ENCODE measurements at places on chromosomes 7 and 10.

DNA sequence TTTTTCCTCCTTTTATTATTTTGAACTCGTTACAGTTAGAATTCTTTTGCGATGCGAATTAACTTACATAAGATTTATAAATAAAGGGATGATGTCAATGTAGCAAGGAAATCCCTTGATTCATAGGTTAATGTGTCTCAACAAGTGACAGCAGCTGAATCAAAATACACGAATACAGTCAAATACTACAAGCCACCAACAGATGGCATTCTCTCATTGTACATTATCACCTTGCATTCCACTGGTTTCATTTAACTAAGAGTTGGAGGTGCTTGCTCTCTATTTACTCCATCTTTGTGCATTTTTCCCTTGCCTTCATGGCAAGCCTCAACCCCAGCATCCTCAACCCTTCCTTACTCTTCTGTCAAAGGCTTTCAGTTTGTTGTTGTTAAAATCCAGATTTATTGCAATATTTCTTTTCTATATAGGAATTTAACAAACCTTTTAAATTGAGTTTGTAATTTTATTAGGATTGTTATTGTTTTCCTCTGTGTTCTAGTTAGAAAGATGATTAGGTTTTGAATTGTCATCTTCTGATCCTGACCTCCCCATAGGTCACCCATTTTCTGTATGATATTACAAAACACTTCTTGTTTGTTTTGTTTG is 78.3 kb downstream of the SLC25A40 start:
- DNase-seq = peak; percentile 3

DNA sequence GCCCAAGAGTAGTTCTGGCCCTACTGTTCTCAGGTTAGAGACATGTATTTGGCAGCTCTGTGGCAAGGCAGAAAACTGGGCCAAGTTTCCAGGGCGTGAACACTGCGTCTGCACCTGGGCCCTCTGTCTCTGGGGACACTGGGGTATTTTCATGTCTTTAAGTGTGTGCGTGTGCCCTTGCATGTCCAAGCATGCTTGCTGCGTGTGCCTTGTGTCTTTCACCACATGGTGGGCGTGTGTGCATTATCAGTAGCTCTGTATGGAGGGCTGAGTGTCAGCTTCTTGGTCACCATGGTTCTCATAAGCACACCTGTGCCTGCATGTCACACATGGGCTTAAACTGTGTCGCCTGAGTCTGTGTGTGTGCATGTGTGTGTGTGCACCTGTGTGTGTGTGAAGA is 69.3 kb downstream of the HIPK2 start:
- DNase-seq = no peak

DNA sequence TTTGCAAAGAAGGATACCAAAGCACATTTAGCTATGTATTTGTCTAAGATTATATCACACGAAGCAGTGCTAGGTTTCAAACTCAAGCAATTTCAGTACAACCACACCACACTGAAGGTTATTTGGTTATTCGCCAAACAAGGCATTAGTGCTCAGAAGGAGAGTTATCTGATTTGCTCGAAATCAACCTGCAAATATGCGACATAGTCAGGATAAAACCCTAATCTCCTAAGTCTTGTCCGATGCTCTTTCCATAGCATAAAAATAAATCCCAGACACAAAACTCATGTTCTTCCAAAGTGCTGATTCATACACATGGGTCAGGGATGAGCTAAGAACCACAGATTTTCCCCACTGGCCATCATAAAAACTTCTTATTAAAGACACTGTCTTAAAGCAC is 1288.0 kb upstream of the SORCS1 start:
- DNase-seq = no peak

DNA sequence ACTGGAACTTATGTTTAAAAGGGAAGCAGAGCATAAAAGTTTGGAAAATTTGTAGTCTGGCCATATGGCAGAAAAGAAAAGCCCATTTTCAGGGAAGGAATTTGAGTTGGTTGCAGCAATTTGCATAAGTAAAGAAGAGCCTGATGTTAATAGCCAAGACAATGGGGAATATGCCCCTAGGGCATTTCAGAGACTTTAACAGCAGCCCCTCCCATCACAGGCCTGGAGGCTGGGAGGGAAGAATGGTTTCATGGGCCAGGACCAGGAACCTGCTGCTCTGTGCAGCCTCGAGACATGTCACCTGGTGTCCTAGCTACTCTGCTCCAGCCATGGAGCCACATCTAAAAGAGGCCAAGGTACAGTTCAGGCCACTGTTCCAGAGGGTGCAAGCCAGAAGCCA is 35.3 kb downstream of the HTR7 start:
- no peak for DNase-seq

- no peak for DNase-seq
Observed at GRCh38 chr7:36658335-36659171, 65.7 kb downstream of the AOAH start.

GRCh38 chr7:3094701-3095445 is 51.2 kb upstream of the CARD11 start:
- no peak for DNase-seq

DNA sequence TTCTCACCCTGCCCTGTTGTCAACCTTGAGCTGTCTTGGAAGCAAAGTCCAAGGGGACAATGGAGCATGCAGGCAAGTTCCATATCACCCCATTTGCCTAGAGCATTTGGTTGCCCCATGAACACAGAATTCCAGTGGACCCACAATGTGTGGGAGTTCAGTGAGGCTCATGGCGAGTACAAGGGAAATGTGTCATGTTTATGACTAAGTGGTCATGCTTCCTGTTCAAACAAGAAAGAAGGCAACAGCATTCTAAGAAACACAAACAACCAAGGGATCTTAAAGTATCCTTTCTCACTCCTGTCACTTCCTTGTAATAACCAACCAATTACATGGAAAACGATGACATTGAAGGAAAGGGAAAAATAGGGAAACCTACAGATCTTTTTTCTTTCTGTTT is 513.0 kb downstream of the INHBA start:
- DNase-seq = no peak

DNA sequence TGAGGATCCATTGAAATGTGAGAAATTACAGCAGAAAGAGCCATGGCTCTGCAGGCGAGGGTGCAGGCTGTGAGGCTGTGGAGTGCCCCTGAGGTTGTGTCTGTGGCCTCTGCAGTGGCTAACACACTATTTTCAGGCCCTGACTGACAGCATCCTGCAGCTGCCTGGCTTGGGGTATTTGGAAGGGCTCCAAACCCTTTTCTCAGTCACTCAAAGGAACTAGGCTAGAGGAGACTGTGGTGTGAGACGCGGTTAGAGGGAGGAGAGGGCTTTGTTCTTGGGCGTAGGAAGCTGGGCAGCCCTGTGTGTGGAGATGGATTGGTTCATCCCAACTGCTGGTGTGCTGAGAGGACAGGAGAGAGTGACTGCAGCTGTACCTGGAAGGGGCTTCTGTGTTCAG is 134.9 kb downstream of the RAMP3 start:
- no peak for DNase-seq

All from NCI-H446 (cell line).